ENCODE measurements at places on chromosomes 12 and 14.

- no peak for DNase-seq
Measured at GRCh38 chr12:114710151-114710550, 26.2 kb upstream of the TBX3 start.

GRCh38 chr12:93122569-93123091 lies 193.5 kb upstream of the EEA1 start:
- no peak for DNase-seq

DNA sequence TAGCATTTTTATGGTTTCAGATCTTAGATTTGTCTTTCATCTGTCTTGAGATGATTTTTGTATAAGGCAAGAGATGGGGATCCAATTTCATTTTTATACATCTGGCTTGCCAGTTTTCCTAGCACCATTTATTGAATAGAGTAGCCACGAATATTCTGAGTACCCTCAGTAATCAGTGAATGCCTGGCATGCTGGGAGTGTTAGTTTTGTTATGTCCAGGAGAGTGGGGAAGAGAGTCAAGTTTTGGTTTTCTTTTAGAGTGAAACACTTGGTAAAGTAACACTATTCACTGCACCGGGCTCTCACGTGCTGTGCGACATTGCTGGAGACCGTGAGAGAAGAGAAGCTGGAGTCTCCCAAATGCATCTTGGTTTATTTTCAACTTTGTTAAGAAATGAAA lies 31.3 kb downstream of the DERA start:
- no peak for DNase-seq

DNA sequence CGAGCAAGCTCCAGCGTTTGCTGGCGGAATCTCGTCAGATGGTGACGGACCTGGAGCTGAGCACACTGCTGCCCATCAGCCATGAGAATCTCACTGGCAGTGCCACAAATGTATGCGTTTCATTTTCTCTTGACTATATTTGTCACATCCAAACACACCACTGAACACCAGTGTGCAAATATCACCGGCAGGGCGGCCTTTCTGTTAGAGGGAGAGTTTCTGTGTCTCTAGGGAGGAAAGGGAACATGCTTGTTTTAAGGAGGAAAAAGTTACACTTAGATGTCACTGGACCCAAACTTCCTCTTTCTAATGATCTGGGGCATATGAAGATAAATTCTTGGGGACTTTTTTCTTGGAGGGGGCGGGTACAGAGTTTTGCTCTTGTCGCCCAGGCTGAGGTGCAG lies 21.9 kb upstream of the HIP1R start:
- no peak for DNase-seq

DNA sequence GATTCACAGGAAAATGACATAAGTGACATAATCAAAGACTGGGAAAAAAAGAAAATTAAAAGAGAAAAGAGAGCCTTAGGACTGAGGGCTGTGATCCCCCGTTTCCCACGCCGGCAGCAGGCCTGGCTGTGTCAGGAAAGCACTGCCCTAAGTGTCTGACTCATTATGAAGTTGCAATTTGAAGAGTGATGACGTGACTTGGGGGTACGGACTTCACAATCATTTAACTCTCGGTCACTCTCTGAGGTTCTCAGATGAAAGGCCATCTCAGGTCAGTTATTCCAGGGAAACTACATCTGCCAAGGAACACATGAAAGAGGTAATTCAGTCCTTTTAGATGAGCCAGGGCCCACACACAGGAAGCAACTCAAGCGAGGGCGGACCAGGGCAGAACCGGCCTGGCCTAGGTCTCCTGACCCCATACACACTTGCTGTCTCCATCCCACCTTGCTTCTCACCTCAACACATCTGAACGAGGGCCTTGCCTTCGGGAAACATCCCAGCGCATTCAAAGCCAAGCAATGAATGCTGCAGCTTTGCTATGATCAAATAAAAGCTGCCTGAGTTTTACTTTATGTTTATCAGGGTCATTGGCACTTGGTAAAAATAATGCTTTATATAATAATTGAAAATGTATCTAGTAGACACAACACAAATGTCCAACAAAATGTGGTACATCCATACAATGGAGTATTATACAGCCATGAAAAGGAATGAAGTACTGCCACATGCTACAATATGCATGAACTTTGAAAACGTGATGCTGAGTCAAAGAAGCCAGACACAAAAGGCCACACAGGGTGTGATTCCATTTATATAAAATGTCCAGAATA lies 2.7 kb downstream of the SSH1 start:
- no peak for DNase-seq

DNA sequence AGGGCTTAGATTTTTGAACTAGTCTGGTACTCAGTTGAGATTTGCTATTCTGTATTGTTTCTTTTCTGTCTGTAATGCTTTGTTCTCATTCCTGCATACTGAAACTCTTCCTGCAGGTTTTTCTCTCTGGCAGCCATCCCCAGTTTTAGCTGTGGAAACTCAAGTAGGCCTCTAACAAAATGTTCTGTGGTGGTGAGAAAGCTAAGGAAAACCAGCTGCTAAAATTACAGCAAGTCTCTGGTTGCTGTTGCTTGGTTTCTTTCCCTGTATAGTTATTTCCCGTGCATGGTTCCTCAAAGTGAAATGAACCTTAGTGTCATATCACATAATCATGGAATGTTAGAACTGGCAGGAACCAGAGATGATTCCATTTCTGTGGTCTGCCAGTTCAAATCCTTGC lies 442.5 kb downstream of the NRXN3 start:
- DNase-seq = no peak

DNA sequence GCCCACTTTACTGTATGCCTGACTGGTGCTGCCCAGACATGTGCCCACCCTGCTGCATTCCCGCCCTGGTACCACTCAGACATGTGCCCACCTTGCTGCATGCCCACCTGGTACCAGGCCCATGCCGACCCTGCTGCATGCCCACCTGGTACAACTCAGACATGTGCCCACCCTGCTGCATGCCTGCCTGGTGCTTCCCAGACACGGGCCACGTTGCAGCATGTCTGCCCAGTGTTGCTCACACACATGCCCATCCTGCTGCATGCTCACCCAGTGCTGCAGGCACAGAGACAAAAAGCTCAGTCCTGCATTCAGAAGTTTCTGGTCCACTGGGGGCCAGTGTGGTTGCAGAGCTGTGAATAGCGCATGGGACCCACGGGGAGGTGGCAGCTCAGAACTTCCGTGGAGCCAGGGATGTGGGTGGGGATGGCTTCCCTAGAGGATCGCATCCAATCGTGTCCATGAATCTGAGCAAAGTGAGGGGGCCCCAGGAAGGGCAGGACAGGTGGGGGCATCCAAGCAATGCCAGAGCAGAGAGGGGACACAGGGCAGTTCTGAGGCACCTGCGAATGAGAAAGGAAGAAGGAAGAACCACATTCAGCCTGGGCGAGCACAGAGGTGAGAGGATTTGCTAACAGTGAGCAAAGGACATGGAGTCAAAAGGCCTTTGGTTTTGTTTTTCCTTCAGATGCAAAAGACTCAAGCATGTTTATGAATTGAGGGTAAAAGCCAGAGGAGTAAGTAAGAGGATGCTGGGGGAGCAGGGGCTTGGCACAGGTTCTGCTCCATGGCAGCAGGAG lies 175.9 kb upstream of the C14orf180 start:
- DNase-seq = no peak

DNA sequence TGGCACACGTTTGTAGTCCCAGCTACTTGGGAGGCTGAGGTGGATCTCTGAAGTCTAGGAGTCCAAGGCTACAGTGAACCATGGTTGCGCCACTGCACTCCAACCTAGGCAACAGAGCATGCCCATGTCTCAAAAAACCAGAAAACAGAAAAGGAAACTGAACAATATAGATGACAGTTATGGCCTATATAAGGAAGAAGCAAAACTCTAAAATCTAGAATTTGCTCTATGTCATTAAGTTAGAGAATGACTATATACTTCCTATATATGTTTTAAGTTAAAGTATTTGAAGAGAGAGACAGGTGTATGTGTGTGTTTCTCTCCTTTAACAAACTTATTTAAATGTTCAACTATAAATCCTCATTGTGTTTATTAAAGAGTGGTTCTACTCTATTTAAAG lies 65.8 kb downstream of the MNAT1 start:
- DNase-seq = no peak
